Airway epithelial cell (primary cell): ENCODE measurements at places on chromosomes 7 and 10. TPM values are rescaled to one million over a fixed set of nuclear protein-coding genes. Genes with fewer than 3 reads are reported as not detected.

Gene PLEKHS1
- not detected in 2 replicates for total RNA-seq

Gene PIK3CG
- not detected in 2 replicates for total RNA-seq

Gene OR9A2
- not detected in 2 replicates for total RNA-seq

Gene NPFFR1
- total RNA-seq, result not detected in 2 replicates

Gene EN2
- total RNA-seq, result not detected in 2 replicates

Gene SDK1
- 0.21 and 0.23 TPM in 2 replicates for total RNA-seq

Gene NEBL
- 13.4 and 17.1 TPM in 2 replicates for total RNA-seq

Gene IL6
- 1.1 and 1.6 TPM in 2 replicates for total RNA-seq

Gene HTR5A
- not detected in 2 replicates for total RNA-seq

Gene CD36
- total RNA-seq, result 4.1 and 6.4 TPM in 2 replicates

Gene CYCS
- 77.9 and 79.8 TPM in 2 replicates for total RNA-seq

Gene TMEM213
- total RNA-seq, result not detected in 2 replicates

Gene NUTM2E
- total RNA-seq, result not detected in 2 replicates

Gene HHEX
- total RNA-seq, result 0.63 TPM in 1 of 2 replicates, not detected in the other

Gene PKD1L1
- 0.07 TPM in 1 of 2 replicates, not detected in the other for total RNA-seq

Gene MYOZ1
- not detected in 2 replicates for total RNA-seq

Gene CALD1
- total RNA-seq, result 94.7 and 125 TPM in 2 replicates

Gene PPP1R17
- not detected in 2 replicates for total RNA-seq

Gene CALN1
- not detected in 2 replicates for total RNA-seq

Gene EEF1AKMT2
- 15.2 and 17.0 TPM in 2 replicates for total RNA-seq

Gene PURB
- total RNA-seq, result 6.2 and 9.8 TPM in 2 replicates

Gene ANKMY2
- 6.7 and 9.9 TPM in 2 replicates for total RNA-seq

Gene DLD
- 53.3 and 65.8 TPM in 2 replicates for total RNA-seq
